Urinary bladder (tissue), 4 donors: ENCODE measurements at places on chromosomes 4 and X. TPM values are rescaled to one million over a fixed set of nuclear protein-coding genes. Genes with fewer than 3 reads are reported as not detected.

The GC gene
- total RNA-seq: not detected

The GLUD2 gene
- total RNA-seq: 3.3 TPM

- DNase-seq: no peak
Measured at GRCh38 chrX:72360326-72360725, 54.6 kb upstream of the CITED1 start.

The BMPR1B gene
- total RNA-seq: 1.7 TPM

GRCh38 chr4:5052204-5052702 lies 973 bp downstream of the STK32B start:
- DNase-seq: no peak

- DNase-seq: no peak
Measured at GRCh38 chr4:137861682-137862081, 329.4 kb upstream of the PCDH18 start.

GRCh38 chr4:8606966-8607365 lies 14.4 kb downstream of the CPZ start:
- no peak for DNase-seq

DNA sequence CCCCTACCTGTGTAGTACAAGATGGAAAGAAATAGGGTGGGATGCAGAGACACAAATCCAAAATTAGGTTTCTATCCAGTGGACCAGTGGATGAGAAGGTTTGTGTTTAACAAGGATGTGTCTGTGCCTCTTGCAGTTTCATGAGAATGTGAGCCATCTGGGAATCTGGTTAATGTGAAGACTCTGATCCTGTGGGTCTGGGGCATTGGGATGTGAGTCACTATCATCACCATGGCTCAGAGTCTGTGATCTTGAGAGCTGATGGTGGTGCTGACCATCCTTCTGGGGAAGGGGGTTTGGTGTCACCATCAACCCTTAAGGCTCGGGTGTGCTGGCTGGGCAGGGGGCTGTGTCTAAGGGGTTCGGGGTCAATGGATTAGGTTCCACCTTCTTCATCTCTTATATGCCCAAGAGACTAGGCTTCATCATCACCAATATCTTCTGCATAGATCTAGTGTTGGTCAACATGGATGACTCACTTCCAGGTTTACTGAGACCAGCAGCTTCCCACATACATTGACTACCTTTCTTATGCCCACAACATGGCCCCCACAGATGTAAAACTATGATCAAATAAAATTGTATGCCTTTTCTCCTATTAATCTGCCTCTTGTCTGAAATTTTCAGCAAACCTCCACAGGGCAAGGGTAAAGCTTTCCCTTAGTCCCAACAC lies 65.7 kb upstream of the MID1 start:
- no peak for DNase-seq

The BMP3 gene
- total RNA-seq: 19.1 TPM

GRCh38 chr4:39526765-39527295 lies 409 bp downstream of the UGDH start:
- no peak for DNase-seq

DNA sequence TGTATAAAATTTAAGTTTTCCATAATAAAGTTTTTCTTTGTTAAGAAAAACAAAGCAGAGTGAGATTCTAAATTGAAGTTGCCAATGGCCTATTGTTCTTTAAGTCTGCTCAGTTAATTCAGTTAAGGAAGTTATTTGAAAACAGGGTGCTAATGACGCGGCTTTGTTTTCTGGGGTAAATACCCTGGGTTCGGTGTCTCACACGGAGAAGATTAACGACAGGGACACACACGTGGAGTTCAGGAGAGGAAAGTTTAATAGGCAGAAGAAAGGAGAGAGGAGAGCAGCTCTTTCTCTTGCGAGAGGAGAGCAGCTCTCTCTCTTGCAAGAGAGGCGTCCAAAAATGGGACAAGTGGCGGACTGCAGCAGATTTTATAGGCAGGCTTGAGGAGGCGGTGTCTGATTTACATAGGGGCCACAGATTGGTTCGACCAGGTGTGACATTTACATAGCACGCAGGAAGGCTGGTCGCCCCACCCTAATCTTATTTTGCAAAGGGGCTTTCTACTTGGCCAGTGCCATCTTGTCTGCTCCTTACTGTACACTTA lies 9.6 kb downstream of the CA5B start:
- no peak for DNase-seq

The KLF8 gene
- 9.6 TPM for total RNA-seq

The TREX2 gene
- 0.21 TPM for total RNA-seq

GRCh38 chrX:2689773-2690666 lies 1.1 kb upstream of the CD99 start:
- no peak for DNase-seq

The IL1RAPL2 gene
- total RNA-seq: 3.3 TPM

DNA sequence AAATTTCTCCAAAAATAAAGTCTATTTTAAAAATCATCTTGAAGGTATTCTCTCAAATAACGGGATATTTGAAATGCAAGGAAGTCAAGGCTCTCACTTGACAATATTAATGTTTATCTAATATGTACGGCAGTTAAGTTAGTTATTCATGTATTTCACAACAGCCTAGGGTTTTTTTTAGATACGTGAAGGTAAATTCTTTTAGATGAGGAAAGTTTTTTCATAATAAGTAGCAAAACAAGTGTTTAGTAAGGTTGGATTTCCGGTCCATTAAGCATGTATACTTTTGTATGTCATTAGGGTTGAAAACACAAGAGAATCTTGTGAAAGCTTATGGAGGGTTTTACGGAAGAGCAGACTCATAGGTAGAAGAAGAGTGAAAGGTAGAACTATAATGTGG lies 273.3 kb downstream of the ANK2 start:
- DNase-seq: no peak

DNA sequence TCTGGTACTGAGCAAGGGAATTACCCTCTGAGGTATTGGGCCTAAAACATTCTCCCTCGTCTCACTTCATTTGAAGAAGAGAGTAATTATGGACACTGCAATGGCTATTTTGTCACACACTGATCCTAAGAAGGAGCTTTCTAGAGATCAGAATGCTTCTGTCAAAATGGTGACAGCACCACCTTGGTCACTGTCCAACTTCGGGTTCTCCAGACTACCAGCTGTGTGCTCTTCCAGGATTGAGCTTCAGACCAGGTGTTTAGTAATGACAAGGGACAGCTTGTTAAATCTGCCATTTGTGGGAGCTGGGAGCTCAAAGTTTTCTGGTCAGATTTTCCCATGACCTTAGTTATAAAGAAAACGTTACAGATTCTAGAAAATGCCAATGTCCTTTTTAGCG lies 105.4 kb downstream of the POLA1 start:
- DNase-seq: no peak

DNA sequence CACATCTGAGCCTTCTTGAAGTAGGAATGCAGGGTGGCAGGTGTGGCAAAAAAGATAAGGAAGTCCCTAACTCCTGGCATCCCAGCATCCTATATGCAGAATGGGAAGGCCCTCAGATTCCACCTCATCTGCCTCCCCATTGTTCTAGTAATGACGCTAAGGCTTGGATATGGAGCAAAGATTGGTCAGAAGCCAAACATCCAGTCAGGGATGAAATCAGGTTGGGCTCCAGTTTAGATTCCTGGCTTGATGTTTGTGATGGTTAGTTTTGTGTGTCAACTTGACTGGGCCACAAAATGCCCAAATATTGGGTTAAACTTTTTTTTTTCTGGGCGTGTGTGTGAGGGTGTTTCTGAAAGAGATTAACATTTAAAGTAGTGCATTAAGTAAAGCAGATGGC lies 39.6 kb upstream of the MAGEA4 start:
- no peak for DNase-seq

GRCh38 chr4:152394791-152395190 lies 141.1 kb downstream of the FBXW7 start:
- no peak for DNase-seq

GRCh38 chr4:143512978-143513313 lies 556 bp upstream of the SMARCA5 start:
- no peak for DNase-seq

DNA sequence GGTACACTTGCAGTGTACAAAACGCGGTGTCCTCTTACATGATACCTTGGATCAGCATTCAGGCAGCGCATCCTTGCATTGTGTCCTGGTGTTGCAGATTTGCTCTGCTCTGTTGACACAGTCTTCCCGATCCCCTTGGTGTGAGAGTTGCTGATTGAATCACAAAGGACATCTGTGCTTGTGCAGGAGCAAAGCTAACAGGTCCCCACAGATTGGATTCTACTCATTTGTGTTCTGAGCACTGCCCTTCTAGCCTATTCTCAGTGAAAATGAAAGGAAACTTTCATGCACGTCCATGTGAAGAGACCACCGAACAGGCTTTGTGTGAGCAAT lies 171.4 kb downstream of the FRMPD4 start:
- DNase-seq: no peak

- DNase-seq: no peak
Measured at GRCh38 chr4:110216129-110216528, 17.7 kb upstream of the ELOVL6 start.

DNA sequence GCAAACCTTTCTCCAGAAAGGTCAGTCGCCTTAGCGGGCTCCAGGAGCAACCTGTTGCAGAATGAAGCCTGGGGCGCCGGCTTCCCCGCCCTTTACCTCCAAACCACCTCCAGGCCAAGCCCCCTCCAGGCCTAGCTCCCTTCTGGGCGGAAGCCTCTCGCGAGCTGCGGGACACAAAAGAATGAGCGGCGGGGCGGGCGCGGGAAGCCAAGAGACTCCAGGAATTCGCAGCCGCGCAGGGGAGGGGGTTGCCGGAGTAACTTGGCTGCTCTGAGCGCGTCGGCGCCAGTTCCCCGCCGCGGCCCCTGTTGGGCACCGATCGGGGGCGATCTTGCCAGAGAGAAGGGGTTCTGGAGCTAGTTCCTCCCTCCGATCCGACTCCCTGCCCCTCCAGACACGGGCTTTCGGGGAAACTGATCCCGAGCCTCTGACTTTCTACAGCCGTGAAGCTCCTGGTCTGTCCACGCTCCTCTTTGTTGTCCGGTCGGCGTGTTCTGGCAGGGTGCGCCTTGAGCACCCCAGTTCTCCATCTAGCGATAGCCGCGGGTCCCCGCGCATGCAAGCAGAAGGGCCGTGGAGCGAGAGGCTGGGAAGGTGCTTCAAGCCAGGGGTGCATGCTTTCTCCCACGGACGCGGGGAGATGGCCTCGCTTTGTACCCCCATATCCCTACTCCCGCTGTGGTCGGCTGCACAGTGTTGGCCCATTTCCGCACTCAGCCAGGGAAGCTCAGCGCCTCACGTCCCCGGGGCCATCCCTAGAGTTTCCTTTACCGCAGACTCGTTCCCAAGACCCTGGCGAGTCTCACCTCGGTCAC lies 1.2 kb downstream of the PROM1 start:
- DNase-seq: no peak

The CLGN gene
- total RNA-seq: 4.8 TPM

The FMR1NB gene
- total RNA-seq: not detected

The SSX3 gene
- total RNA-seq: not detected

GRCh38 chr4:168152837-168153500 lies 60.6 kb downstream of the ANXA10 start:
- no peak for DNase-seq

DNA sequence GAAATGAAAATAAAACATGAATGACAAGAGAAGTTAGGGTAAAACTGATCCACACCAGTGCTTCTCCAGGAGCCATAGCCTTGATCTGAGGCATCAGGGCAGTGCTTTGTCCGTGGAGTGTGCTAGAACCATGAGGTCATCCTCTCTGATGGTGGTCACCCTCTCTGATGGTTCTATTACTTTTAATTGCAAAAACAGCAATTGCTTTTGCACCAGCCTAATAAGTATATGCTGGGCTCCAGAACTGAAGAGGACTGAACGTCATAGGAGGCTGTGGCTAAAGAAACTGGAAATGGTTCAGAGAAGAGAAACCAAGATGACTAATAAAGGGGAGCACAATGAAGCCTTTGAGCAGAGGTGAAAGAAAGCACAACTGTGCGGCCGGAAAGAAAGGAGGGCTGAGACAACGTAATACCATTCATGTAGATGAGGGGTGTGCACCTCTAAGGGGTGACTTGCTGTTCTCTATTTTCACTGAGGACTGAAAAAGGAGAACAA lies 17.0 kb upstream of the TMEM154 start:
- DNase-seq: no peak

The AVPR2 gene
- total RNA-seq: 0.53 TPM

GRCh38 chr4:173161311-173161710 lies 7.3 kb upstream of the GALNT7 start:
- no peak for DNase-seq

DNA sequence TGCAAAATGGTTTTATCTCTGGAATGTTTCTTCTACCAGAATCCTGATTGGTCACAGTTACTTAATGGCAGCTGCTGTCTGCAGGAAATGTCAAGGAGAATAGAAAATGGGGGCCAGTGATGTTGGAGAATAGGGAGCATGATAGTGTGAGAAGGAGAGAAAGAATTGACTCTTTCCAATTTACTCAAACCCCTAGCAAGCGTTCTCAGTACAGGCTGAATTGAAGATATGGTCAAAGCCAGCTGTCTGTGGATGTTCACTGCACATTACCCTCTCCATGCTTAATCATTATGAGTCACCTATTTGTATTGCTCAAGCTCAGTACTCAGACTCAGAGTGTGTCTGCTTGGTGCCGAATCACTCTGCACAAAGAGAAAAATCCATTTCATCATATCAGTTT lies 57.8 kb upstream of the FAM47B start:
- no peak for DNase-seq

GRCh38 chr4:132557660-132558059 lies 591.4 kb upstream of the PCDH10 start:
- DNase-seq: no peak

DNA sequence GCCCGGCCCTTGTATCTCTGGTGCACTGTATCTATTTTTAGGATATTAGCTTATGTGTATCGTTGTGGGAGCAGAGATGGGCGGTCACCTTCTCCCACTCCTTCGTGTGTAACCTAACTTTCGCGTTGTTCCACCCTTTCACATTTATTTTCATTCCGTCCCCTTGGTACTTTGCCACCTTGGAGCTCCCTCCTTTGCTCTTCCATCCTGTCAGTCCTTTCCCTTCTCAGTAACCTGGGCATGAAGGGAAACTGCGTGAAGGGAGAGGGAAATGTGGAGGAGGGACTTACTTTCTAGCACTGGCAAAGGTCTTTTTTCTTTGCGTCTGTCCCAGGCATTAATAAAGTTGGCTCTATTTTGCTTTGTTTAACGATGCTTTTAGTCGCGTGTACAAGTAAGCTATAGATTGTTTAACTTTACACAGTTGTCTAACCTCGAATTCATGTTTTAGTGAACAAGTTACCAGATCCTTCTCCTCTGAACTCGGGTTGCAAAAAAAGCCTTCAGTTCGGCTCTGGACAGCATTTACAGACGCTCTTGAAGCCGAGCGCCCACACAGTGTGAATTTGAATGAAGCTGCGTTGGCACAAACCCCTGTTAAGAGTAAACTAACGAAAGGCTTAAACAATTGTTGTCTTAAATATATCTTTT lies 3.9 kb downstream of the PCDH10 start:
- DNase-seq: no peak

The RUFY3 gene
- 137 TPM for total RNA-seq

DNA sequence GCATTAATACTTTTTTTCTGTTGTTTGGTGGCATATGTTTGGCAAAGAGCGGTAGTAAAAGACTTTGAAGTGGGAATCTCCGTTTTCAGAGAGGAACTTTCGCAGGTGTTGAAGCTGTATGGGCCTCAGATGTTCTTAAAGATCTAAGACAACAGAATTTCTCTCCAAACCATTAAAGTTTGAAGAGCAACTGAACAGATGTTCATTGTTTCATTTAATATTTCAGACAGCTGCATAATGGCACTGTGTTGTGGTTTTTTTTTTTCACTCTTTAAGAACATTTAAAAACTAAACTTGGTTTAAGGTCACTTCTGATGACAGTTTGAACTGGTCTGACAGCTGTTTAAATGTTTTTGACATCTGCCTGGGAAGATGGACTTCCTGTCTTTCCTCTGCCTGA lies 882.7 kb upstream of the PCDH10 start:
- no peak for DNase-seq

The MSANTD1 gene
- 0.85 TPM for total RNA-seq

The VCX gene
- not detected for total RNA-seq

The LDB2 gene
- 142 TPM for total RNA-seq
